PC-9 (cell line): ENCODE measurements at places on chromosomes 5 and 9. TPM values are rescaled to one million over a fixed set of nuclear protein-coding genes. Genes with fewer than 3 reads are reported as not detected.

WASHC1 gene
- total RNA-seq: 19.0 and 26.1 TPM in 2 replicates

PCDHB5 gene
- not detected in 2 replicates for total RNA-seq

SAPCD2 gene
- total RNA-seq: 46.9 and 50.3 TPM in 2 replicates

POLE3 gene
- 53.8 and 64.5 TPM in 2 replicates for total RNA-seq

SLC25A2 gene
- 0.33 and 0.55 TPM in 2 replicates for total RNA-seq
